Right ventricle myocardium superior (tissue), 1 donor: ENCODE measurements at places on chromosomes 7 and 10.
A peak's percentile ranks its signal among the peaks of the same experiment; 100 is the strongest.

GRCh38 chr7:50739744-50740435 is 42.8 kb downstream of the GRB10 start:
- no peak for DNase-seq

GRCh38 chr10:125868372-125868975 is 12.6 kb downstream of the DHX32 start:
- no peak for DNase-seq

GRCh38 chr10:43037942-43038782 is 38.7 kb upstream of the RET start:
- no peak for DNase-seq

- DNase-seq: no peak
These were observed 7.3 kb downstream of the SYPL1 start for GRCh38 chr7:106104721-106105260.

DNA sequence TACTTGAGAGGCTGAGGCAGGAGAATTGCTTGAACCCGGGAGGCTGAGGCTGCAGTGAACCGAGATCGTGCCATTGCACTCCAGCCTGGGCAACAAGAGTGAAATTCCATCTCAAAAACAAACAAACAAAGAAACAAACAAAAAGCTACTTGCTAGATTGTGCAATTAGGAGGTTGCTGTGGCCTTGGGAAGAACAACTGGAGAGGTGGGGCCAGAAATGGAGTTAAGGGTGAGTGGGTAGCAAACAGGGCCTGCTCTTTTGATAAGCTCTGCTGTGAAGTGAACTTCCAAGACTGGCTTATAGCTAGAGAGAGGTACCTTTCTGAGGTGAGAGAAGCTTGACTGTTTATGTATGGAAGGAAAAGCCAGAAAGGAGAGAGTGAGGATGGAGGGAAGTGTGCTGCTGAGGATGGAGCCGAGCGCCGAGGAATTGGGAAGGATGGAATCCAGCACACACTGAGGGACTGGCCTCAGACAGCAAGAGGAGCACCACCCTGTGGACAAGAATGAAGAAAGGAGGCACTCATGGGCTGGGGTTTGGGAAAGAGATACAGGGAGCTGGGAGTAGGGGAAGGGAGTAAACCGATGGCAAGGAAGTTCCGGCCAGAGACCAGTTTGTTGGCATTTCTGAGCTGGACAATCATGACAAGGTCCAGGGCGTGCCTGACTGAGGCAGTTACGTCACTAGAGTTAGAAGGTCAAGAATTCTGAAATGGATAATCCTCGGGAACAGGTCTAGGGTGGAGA is 7.0 kb upstream of the RPEL1 start:
- DNase-seq: no peak

- no peak for DNase-seq
These were observed 38.2 kb downstream of the HK1 start for GRCh38 chr10:69316313-69317059.

- DNase-seq: no peak
These were observed 31.5 kb downstream of the CLIP2 start for GRCh38 chr7:74320645-74321221.

DNA sequence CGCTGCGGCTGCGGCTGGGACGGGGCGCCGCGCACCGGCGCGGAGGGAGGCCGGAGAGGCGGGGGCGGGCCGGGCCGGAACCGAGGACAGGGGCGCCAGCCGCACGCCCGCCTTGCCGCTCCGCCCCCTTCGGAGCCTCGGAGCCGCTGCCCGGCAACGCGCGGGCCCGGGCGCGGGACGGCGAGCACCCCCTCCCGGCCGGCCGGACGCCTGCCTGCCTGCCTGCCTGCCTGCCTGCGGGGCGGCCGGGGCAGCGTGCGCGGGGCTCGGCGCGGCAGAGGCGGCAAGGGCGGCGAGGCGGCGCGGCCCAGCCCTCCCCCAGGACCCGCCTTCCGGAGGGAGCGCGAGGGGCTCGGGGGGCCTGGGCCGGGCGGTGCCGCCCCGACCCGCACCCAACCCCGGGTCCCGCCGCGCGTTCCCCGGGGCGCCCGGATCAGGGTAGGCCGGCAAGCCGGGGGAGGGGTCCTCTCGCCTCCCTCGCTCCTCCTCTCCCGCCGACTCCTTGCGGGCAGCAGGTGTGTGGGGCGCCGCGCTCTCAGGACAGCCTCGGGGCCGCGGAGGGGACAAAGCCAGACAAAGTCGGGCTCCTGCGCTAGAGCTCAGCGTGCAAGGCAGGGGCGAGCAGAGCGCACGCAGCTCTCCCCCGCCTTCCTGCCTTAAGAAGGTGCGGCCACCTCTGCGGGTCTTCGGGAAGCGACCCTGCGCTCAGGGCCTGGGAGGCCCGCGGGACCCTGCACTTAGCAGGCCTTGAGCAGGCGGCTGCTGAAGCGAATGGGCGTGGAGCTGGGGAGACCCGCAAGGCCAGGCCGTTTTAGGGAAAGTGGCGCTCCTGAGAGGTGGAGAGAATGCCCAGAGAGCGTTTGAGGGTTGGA is at the start of gene KIAA1549:
TSS of gene KIAA1549 (minus strand) at position 58 of the 872 bp plus-strand sequence. CDS start 120 bp downstream, outside the sequence.
- DNase-seq: peak; percentile 74

- no peak for DNase-seq
These were observed 35.6 kb upstream of the INSIG1 start for GRCh38 chr7:155262031-155262430.

DNA sequence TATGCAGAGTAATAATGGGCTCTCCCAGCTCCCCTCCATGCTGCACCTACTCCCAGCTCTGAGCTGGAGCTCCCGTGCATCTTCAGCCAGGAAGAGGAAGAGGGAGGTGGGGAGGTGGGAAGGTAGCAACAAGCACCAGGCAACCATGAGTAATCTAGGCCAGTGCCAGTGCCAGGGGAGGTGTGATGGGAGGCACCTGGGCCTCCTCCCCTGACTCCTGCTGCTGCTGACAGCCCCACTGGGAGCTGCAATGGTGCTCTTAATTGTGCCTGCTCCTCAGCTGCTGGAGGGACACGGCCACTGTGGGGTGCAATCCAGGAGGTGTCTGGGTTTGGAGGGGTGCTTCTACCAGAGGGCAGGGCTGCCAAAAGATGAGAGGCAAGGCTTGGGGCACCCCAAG is 243.0 kb downstream of the PLXNA4 start:
- no peak for DNase-seq

DNA sequence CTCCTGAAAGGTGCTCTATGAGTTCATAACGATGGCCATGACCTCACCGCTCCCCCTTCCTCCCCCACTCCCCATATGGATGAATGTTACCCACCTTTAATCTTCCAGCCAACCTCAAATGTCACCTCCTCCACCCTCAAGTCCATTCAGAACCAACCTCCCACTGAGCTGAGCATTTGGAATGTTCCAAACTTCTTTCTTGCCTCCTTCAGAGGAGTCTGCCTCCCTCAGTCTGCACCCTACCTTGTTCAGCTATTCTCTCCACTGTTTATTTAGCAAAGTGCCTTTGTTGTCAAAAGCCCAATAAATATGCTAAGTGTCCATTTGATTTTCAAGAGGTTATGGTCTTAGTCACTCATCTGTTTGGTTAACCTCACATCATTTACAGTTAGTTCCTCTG is 22.9 kb upstream of the MTPAP start:
- no peak for DNase-seq

DNA sequence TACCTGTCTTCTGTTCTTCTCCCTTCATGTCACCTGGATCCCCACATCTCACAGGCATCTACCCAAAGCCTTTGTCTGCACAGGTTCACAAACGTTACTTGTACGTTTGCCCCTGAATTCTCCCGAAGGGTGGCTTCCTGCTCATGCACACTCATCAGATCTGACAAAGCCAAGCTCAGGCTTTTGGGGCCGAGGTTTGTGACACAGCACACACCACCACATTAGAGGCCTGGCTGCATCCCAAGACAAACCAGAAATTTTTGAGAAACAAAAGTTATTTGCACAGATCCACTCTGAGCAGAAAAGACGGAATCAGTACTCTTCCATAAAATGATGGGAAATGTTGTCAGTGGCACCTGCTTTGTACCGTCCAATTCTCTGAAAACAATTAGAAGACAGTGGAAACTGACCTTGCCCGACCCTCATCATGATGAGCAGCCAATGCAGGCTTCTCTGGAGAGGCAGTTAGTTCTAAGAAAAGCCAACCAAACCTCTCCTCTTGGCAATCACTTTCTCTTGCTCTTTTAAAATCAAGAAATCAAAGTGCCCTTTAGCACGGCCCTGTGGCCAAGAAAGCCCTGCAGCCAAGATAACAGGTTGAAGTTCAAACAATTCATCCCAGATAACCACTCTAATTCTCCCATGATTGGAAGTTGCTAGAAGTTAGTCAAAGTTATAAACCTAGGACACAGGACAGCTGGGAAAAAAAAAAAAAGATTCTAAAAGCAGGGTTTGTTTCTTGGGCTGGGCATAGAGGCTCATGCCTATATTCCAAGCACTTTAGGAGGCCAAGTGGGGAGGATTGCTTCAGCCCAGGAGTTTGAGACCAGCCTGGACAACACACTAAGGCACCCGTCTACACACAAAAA is 13.6 kb upstream of the SVIL start:
- DNase-seq: no peak

DNA sequence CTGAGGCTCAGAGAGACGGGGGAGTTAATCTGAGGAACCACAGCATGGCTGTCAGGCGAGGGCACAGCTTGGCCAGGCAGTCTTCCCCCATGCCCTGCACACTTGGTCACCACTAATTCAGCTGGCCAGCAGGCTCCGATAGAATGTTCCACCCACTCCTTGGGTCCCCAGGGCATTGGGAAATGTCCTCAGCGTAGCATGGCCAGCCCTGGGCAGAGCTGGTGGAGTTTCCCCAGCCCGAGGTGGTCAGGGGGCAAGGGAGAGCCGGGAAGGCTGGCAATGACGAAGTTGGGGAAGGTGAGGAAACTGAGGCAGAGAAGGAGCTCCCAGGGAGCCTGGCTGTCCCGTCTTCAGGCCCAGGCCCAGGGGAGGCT is 12.1 kb upstream of the GRIFIN start:
- DNase-seq: peak; percentile 76

GRCh38 chr10:113735913-113736312 is 15.6 kb upstream of the PLEKHS1 start:
- DNase-seq: no peak

GRCh38 chr7:114623146-114623545 is 208.5 kb downstream of the FOXP2 start:
- DNase-seq: no peak

GRCh38 chr10:23516530-23516929 is 77.7 kb downstream of the OTUD1 start:
- DNase-seq: no peak

GRCh38 chr10:90579602-90580242 is 278.1 kb downstream of the HTR7 start:
- no peak for DNase-seq
